AG04450 (cell line): ENCODE measurements at places on chromosomes 4 and X.

DNA sequence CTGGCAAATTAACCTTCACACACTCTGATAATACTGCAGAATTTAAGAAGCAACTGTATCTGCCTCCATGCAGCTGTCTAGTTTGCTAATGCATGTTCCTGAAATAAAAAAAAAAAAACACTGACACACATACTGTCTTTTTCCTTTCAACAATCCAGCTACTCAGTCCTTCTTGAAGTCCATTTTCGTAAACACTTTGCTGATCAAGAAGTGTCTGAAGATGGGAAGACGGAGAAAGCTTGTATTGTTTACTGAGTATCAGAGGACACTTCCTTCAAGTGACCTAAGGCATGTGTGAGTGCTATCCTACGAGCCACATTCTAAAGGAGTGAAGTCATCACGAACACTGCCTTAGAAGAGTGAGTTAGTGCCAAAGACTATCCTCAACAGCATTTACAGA is 82.6 kb downstream of the LUZP4 start:
- DNase-seq: no peak

GRCh38 chrX:105829011-105829410 is 6.7 kb downstream of the NRK start:
- no peak for DNase-seq

- no peak for DNase-seq
Measured at GRCh38 chr4:41144040-41144379, 70.3 kb downstream of the APBB2 start.

DNA sequence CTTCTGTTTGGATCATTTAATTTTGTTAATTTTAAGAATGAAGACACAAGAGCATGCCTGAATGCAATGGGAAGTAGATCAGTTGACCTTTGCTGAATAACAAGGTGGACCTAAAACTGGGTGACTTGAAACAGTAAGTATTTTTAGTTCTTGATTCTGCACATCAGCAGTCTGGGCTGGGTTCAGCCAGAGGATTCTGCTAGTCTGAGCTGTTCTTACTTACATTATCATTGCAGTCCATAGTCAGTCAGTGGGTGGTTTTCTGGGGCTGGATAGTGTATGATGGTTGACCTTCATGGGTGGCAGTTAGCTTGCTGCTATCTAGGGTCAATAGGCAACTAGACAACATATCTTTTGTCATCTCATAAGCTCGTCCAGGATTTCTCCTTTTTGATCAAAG is 91.4 kb downstream of the HS3ST1 start:
- DNase-seq: no peak

GRCh38 chr4:8591114-8591513 is 1.5 kb upstream of the CPZ start:
- no peak for DNase-seq

DNA sequence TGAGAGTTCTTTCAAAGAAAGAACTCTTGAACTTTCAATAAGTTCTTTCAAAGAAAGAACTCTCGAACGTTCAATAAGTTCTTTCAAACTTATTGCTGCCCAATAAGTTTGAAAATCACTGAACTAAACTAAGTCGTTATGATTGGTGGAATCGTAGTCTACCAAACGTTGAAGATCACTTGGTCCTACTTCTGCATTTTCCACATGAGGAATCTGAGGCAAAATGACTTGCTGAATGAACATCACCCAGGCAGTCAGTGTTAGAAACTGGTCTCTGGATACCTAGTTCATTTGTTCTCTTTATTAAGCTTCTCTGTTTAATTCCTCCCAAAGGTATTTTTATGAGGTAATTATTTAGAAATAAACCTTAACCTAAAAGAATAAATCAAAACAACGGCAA is 7.1 kb upstream of the CNOT6L start:
- DNase-seq: no peak

DNA sequence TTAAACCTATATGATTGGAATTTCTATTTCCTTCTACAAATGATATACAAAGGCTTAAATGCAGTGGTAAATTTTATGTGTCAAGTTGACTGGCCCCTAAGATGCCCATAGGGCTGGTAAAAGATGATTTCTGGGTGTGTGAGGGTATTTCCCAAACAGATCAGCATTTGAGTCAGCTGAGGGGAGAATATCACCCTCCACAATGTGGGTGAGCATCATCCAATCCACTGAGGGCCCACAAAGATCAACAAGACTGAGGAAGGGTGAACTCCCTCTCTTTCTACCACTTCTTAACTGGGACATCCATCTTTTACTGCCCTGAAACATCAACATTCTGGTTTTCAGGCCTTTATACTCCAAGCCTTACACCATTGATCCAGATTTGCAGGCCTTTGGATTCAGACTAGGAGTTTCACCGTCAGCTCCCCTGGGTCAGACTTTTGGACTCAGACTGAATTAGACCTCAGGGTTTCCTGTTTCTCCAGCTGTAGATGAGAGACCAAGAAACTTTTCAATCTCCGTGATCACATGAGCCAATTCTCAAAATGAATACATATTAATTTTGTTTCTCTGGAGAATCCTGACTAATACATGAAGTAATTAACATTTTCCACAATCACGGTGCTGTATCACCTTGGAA is 1020.7 kb upstream of the SLIT2 start:
- DNase-seq: no peak

DNA sequence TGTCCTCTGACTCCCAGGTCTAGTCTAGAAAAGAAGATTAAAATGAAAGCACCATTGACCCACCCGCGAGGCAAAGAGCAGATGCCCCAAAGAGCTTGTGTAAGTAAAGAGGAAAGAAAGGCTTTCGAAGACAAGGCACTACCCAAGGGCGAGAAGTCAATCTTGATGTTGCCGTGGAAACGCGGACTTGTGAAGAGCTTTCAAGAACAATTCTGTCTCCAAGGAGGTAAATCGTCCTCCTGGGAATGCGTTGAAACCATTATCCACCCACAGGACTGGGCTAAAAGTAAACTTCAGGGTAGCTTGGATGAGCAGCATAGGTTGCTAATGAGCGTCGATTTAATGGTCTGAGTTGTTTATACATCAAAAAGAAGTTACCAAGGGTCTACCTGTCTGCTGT is 189.3 kb downstream of the DHRSX start:
- DNase-seq: no peak
